ENCODE measurements at places on chromosomes 3 and 15. TPM values are rescaled to one million over a fixed set of nuclear protein-coding genes. Genes with fewer than 3 reads are reported as not detected.

The ZNF621 gene
- total RNA-seq, result 23.3 TPM

DNA sequence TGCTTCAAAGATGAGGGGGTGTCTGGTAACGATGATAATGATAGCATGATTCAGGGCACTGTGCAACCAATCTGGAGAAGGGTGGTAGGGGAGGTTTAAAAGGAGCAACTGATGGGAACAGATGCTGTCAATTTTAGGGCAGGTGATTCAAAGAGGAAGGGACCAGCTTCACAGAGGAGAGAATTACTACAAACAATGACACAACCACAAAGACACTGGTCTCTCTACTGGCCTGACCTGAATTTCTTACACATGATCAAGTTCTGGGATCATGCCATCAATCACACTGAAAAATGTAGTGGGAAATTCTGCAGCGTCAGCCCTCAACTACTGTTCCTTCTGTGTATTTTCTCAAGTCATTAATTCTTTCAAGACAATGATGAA is 2.6 kb upstream of the CDV3 start:
- H3K27me3 ChIP-seq, result no peaks in the 10 kb centered on the region
- H3K4me3 ChIP-seq, result no peak overlapping the region
- no peaks in the 10 kb centered on the region for H3K36me3 ChIP-seq
- H3K4me1 ChIP-seq, result peaks cover 35% of the 10 kb centered on the region
- DNase-seq, result peak; percentile 88

DNA sequence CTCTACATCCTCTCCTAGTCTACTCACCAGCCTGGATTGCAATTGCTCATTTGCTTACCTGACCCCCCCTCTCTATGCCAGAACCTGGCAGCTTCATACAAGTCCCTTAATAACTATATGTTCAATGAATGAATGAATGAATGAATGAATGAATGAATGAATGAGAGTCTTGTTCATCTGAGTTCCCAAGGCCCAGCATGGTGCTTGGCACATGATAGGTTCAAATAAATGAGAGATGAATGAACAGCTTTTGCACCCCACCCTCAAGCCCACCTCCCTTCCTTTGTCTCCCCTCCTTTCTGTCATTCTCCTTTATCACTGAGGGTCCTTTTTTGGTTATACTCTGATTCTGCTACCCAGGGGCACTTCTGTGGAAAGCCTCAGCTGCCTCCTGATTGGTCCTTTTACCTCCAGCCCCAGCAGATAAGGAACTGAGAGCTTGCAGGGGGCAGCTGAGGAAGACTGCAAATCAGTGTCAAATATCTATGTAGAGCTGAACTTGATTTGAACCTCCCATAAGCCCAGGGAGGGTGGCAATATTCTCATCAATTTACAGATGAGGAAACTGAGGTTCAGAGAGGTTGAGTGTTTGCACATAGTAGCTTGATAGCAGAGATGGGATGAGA is 54.1 kb upstream of the CHRNB4 start:
- no peaks in the 10 kb centered on the region for H3K27me3 ChIP-seq
- H3K27ac ChIP-seq, result no peak overlapping the region
- no peak for DNase-seq
- H3K4me3 ChIP-seq, result no peak overlapping the region

The C3orf52 gene
- total RNA-seq, result 1.8 TPM

The INAFM2 gene
- 9.2 TPM for total RNA-seq

DNA sequence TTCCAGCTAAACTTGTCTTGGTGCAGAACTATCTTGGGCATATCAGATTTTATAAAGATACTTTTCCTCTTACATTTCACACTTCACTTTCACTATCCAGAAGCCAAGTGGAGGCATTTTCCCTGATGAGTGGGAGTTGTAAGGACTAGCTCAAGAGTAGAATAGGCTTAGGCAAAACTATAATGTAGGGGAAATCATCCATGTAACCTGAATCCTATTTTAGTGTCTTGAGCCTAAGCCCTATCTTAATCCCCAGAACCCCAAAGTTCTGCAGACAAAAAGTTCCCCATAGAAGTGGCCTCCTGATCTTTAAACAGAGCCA is 42.2 kb upstream of the CD47 start:
- peaks cover 7% of the 10 kb centered on the region for H3K4me1 ChIP-seq
- H3K36me3 ChIP-seq, result no peaks in the 10 kb centered on the region
- DNase-seq, result no peak

The HAPLN3 gene
- 2.8 TPM for total RNA-seq

- H3K27me3 ChIP-seq, result no peaks in the 10 kb centered on the region
- no peak overlapping the region for H3K27ac ChIP-seq
- H3K36me3 ChIP-seq, result no peaks in the 10 kb centered on the region
- peak; percentile 86 for DNase-seq
- H3K4me1 ChIP-seq, result no peaks in the 10 kb centered on the region
Observed at GRCh38 chr15:65638681-65639089, 16.9 kb downstream of the SLC24A1 start.

GRCh38 chr3:178969004-178969700 is 102.5 kb downstream of the ZMAT3 start:
- no peak for DNase-seq
- H3K4me1 ChIP-seq, result no peaks in the 10 kb centered on the region
- no peaks in the 10 kb centered on the region for H3K36me3 ChIP-seq
- no peak overlapping the region for H3K4me3 ChIP-seq

GRCh38 chr15:57382969-57383368 is 6.7 kb downstream of the CGNL1 start:
- no peaks in the 10 kb centered on the region for H3K27me3 ChIP-seq
- H3K36me3 ChIP-seq, result no peaks in the 10 kb centered on the region
- DNase-seq, result no peak
- H3K4me1 ChIP-seq, result no peaks in the 10 kb centered on the region
- no peak overlapping the region for H3K4me3 ChIP-seq
- no peak overlapping the region for H3K27ac ChIP-seq

- H3K27me3 ChIP-seq, result no peaks in the 10 kb centered on the region
- no peak for DNase-seq
- no peak overlapping the region for H3K4me3 ChIP-seq
Observed at GRCh38 chr3:118304557-118304956, 730.1 kb downstream of the IGSF11 start.

DNA sequence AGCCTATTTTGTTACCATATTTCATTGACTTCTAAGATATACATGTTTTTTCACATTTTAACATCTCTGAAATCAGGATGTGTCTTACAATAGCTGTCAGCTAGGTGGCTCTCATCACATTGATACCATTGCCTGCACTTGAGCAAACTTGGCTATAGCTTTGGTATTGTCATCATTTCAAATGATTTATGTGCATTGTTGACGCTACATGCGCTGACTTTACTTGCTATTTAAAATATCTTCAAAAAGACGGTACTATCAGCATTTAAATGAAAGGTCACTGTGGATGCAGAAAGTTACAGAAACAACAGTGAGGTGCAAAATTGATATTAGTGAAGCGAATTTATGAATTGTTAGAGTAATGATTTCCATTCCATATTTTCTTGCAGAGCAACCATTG is 54.0 kb upstream of the ABHD2 start:
- no peak overlapping the region for H3K27ac ChIP-seq
- no peak overlapping the region for H3K4me3 ChIP-seq
- no peaks in the 10 kb centered on the region for H3K4me1 ChIP-seq
- no peaks in the 10 kb centered on the region for H3K36me3 ChIP-seq

The CSTA gene
- total RNA-seq, result 7.9 TPM
